ENCODE measurements at places on chromosomes 1 and 21.
A peak's percentile ranks its signal among the peaks of the same experiment; 100 is the strongest.

DNA sequence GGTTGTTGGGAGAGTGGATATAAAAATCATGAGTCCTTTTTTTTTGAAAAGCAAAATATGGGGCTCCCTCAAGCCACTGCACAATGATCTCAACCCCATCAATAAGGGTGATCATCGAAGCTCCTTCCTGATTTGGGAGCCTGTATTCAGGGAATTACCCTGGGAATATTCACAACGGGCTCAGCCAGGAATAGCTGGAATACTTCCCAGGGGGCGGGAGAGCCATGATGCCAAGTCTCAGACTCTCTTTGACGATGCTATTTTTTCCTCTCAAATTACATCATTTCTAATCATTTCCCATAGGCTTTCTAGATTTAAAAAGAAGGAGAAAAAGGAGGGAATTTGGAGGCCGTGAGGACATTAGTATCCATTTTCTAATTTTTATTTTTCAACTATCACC, 18.4 kb downstream of the OLIG1 start:
- DNase-seq, result no peak

GRCh38 chr1:82515650-82516049, 714.9 kb downstream of the ADGRL2 start:
- DNase-seq, result no peak

DNA sequence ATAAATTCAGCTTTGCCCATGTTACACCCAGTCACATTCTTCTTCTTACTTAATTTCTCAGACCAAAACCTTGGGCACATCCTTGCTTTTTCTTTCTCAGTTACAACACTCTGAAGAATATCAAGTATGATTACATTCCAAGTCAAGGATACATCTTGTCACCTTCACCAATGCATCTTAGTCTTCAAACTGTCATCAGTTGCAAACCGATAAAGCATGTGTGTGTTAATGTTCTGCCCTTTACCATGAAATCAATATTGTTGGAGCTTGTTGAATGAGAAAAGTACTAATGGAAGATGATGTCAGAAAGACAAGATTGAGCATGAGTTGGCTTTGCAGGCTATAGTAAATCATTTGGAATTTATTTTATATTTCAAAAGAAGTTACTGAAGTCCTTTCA, 764.6 kb downstream of the NCAM2 start:
- no peak for DNase-seq

- DNase-seq, result no peak
Measured at GRCh38 chr1:9126511-9126910, 2.4 kb downstream of the GPR157 start.

DNA sequence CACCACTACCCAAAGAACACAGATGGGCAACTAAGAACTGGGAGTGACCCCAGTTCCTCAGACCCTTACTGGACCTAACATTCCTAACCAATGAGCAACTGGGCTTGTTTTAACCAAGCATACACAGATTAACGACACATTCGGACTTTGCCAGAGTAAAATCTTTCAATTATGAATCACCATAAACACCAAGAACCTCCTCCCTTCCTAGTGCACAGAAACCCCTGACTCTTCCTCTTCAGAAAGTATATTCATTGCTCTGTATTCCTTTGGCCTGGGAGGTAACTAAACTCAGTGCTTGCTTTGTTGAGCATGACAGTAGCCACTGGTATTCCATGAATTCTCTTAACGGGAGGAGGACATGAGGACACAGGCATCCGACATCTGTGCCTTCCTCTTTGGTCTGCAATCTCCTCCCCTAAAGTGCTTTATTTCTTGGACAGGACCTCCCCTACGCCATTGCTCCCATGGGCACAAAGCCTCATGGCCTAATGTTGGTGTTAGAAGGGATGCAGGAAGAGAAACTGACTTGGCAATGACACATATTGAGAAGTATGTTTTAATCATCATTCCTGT, 42.7 kb downstream of the SEC16B start:
- DNase-seq, result no peak

DNA sequence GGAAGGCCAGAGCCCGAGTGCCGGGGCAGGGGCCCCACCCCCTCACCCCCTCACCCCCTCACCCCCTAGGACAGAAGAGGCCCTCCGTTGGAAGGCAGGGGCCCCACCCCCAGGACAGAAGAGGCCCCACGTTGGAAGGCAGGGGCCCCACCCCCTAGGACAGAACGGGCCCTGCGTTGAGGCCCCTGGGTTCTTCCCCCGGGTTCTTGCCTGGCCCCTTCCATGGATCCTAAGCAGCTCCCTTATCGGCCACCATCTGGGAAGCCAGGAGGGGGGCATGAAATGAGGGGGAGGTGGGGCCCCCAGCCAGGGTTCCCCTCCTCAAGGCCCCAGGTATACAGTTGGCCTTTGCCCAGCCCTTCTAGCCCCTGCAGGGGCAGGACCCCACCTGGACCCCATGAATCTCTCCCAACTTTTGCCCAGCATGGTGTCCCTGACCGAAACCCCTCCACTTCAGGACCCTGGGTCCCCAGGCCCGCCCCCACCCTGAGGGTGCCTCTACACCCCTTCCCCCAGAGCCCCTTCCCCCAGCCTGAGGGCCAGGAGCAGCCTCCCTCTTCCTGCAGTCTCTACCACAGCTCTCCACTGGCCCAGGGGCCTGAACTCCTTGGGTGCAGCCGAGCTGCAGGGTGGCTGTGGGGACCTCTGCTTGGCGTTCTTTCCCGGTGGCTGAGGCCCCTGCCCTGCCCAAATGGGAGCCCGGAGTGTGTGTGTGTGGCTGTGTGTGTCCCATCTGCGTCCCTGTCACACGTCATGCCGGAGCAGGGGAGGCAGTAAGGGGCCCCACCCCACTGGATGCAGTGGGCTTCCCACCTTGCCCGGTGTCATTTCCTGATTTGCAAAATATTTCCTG, 4.3 kb upstream of the VWA1 start:
- DNase-seq, result peak; percentile 30

- DNase-seq, result no peak
Measured at GRCh38 chr1:219081943-219082925, 91.4 kb upstream of the LYPLAL1 start.

DNA sequence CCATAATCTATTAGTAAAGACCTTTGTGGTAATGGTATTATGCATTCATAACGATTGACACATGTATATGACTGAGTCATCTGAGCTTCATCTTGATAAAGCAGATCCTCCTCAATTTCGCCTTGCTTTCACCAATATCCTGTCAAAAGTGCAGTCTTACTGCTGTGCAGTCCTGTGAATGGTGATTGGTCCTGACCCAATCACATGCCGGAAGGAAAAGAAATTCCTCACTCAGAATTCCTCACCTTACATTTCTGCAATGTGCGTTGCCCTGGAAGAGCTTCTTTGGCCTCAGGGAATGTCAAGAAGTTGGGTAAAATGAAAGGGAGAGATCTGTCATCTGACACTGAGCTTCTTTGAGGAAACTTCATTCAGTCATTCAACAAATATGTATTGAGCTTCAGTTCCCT, 121.0 kb upstream of the TSPAN2 start:
- no peak for DNase-seq

GRCh38 chr1:200048244-200048643, 20.7 kb downstream of the NR5A2 start:
- no peak for DNase-seq

GRCh38 chr1:101532377-101532776, 295.6 kb downstream of the S1PR1 start:
- DNase-seq, result no peak

- no peak for DNase-seq
Measured at GRCh38 chr1:68426594-68426993, 23.2 kb downstream of the RPE65 start.

DNA sequence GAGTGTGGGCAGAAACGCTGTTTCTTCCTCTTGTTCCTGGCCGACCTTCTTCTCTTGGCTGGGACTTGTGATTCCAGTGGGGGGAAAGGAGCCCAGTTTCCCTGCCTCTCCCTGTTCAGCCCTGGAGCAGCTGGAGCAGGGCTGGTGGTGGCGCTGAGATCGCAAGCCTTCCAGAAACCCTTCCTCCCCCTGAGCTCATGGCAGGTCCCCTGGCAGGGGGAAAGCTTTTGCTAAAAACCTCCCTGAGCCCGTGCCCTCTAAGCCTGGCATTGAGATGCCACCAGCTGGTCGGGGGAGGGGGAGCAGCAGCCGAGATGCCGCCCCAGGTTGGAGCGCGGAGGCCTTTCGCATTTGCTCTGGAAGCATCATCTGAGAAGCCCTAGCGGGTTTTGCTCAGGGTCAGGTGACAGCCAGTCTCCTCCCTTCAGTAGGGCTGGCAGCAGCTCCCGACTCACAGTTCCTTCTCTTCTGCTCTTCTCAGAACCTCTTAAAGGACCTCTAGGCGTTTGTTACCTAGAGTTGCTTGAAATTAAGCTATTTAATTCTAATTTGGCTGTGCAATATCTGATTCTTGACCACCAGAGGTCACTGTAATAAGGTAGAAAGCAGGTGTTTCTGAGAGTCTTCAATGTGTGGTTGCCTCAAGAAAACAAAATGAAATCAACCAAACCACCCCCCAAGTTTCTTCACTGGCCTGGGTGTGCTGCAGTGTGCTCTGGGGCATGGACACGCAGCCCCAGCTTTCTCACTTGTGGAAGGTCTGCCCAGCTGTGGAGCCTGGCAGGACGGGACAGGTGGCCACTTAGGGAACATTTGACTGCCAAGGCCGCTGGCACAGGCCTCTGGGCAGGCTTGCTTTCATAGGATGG, 257.3 kb downstream of the CAMTA1 start:
- no peak for DNase-seq

GRCh38 chr1:150487763-150488115, 520 bp downstream of the TARS2 start:
- no peak for DNase-seq

DNA sequence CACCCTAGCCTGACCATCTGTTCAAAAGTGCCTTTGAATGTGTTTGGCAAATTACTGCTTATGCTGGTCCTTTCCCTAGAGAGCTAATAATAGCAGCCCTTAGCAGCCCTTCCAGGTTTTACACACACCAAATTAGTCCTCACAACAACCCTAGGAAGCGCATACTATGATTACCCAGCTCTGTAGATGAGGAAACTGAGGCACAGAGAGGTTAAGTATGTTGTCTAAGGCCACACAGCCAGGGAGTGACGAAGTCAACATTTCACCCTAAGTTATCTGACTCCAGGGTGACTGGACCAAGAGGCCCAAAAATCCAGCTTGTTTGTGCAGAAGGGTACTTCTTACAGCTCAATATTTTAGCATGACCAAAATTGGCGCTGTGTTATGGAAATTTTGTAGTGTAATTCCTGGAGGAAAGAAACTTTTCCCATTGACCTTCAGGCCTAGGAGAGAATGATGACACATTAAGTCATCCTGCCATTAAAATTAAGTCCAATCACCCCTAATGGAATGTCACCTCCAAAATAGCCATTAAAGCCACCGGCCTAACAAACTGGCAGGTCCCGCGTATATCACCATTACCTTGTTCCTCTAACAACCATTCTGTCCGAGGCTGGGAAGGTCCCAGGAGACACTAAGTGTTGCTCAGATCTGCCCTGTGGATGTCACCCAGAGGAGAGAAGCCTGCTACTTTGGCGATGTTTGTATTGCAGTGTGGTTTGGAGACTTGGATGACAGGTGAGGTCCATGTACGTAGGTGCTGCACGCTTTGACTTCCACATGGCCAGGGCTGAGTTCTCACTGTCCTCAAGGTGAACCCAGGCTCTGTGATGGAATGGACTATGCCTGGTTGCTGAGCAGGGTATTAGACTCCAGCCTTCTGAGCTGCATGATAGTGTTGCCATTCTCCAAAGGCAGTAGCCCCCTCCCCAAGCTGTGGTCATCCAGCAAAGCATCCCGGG, 258.3 kb downstream of the TOMM20 start:
- no peak for DNase-seq

DNA sequence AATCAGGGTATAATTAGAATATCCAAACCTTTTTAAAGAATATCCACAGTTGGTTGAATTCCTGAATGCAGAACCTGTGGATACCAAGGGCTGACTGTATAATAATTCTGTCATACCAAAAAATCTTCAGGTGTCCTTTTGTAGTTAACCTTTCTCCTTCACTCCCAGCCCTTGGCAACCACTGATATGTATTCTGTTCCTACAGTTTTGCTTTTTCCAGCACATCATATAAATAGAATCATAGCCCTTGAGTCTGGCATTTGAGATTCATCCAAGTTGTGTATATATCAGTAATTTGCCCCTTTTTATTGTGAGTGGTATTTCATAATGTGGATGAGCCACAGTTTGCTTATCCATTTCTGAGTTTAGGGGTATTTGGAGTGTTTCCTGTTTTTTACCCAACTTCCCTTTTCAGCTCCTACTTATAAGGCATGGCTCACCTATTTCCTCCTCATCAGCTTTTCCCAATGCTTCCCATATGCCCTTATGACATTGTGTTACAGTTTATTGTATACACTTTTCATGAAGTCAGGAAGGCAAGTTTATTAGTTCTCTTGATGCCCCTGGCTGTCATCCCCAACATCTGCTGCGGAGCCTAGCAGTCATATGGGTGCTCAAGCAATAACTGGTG, 35.0 kb upstream of the AGO1 start:
- no peak for DNase-seq

- DNase-seq, result no peak
Measured at GRCh38 chr1:118073648-118074435, 111.2 kb downstream of the SPAG17 start.

DNA sequence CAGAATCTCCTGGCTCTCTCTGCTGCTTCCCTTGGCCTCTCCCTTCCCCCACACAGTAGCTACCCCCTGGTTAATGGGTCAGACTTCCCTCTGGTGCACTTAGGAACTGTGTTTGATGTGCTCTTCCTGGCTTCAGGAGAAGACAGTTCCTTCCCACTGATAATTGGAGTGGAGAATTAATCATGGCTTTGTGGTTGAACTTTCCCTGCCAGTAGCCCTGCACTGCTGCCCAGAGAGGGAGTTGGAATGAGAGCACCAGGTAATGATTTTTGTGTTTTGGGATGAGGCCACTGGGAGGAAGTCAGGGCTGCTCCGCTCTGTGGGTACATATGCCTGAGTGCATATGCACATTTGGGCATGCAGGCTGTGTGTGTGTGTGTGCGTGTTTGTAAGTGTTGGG, 39.7 kb upstream of the PADI2 start:
- DNase-seq, result no peak

DNA sequence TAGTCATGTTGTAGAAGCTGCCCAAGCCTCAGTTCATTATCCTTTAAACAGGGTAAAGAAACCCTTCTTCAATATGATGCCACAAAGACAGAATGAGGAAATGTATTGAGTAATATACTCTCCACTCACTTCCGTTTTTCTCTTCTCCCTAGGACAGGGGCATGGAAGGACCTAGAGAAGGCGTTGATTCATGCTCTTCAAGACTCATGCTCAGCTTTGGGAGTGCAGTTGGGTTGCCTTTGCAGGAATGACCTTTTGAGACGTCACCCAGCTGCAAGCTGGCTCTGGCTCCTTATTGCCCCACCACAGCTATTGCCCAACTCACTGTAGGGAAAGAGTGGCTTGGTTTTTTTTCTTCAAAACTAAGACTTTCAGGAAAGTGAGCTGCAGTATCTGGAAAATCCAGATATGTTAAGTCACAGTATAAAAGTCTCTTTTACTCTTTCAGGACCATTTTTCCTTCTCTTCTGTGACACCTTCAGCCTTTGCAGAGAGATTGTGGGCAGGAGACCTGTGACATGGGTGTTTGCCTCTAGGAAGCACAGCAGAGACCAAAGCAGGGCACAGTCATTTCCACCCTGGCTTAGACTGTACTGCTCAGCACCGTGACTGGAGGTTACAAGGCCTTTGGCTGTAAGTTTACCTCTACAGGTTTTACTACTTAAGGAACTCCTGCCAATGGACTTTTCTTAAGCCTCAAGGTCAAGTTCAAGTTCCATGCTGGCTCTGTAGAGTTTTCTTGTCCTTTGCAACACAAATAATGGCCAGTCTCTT, 39.5 kb downstream of the XCL2 start:
- no peak for DNase-seq

All from 8988T (cell line).